ENCODE measurements at places on chromosomes 3 and 15.

DNA sequence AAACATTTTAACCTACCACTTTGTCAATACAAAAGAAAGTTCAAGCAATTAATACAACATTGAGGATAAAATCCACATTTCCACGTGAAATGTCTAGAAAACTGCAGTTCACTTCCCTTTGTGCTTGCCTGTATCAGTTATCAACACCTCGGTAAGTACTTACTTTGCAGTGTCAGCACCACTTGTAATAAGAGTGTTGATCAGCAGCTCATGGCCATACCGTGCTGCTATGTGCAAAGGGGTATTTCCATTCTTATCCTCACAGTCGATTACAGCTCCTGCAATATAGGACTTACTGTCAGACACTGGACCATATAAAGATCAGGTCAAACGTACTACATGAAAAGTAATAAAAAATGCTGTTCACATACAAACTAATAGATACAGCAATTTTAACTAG is 84.4 kb downstream of the ANKRD28 start:
- DNase-seq = no peak

DNA sequence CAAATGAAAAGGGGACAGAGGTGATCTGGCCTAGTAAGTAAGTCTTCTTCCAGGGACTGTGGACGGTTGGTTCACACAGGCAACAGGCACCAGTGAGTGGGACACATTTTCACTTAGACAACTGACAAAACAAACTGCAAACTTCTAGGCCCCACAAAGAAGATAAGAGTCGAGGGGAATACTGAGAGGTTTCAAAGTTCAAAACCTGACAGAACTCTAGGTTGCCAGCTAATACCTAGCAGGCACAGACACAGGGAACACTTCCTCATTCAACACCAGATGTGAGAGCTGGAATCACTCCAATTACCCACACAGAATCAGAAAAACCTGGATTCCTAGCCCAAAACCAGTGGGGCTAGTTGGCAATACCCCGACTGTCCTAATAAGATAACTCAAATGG is 621.7 kb downstream of the ZPLD1 start:
- DNase-seq = no peak

GRCh38 chr15:94164971-94165370 is 66.4 kb upstream of the MCTP2 start:
- no peak for DNase-seq

DNA sequence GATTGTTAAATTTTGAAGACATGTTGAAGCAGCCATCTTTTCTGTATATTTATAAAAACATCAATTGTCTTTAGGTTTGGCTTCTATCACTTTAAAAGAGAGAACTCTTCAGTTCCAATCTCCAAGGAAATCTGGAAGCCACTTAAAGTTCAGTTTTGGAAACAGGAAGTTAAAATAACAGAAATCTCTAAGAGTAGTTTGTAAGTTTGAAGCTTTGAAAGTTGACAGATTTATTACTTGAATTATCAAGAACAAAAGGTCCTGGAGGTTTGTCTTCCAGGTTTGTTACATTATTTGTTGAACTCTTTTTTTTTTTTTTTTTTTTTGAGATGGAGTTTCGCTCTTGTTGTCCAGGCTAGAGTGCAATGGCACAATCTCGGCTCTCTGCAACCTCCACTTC is 30.0 kb downstream of the RNF111 start:
- no peak for DNase-seq

- no peak for DNase-seq
Measured at GRCh38 chr3:4197670-4198069, 105.5 kb upstream of the SETMAR start.

- no peak for DNase-seq
Measured at GRCh38 chr15:25375557-25375956, 63.3 kb downstream of the UBE3A start.

DNA sequence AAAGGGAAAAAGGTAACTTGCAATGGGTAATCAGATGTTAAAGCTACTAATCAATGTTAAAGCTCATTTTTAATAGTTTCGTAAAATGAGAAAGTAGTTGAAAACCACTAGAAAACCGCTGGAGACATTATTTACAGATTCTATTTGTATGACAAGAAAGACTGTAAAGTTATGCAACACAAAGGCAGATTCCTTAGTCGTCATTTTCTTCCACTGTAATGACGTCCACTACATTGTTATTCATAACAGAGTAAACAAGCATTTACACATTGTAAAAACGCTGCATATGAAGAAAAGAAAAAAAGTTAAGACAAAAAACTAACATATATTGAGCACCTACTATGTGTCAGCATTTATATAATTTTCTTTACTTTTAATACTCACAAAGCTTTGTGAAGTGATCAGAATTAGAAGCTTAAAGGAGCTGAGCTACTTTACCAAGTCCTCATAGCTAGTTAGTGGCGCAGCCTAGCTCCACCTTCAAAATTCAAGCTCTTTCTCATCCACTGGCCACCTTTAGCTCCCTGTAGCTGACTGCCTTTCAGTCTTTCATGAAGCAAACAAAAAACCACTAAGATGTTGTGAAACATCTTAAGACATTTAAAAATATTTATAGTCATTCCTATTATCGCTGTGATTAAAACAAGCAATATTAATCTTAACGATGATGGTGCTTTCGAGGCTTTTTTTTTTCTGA is 100.1 kb upstream of the CDIN1 start:
- no peak for DNase-seq

DNA sequence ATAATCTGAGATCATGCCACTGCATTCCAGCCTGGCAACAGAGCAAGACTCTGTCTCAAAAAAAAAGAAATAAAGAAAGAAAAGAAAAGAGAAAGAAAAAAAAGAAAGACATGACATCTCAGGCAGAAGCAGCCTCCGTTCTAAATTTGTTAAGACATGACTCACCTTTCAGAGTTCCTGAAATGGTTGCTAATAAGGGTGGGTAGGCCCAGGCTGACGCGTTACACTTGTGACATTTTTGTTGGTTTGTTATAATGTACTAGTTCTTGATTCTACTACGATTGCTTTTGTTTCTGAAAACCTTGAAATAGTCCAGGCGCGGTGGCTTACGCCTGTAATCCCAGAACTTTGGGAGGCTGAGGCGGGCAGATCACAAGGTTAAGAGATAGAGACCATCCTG is 21.0 kb downstream of the SLC25A20 start:
- DNase-seq = no peak

DNA sequence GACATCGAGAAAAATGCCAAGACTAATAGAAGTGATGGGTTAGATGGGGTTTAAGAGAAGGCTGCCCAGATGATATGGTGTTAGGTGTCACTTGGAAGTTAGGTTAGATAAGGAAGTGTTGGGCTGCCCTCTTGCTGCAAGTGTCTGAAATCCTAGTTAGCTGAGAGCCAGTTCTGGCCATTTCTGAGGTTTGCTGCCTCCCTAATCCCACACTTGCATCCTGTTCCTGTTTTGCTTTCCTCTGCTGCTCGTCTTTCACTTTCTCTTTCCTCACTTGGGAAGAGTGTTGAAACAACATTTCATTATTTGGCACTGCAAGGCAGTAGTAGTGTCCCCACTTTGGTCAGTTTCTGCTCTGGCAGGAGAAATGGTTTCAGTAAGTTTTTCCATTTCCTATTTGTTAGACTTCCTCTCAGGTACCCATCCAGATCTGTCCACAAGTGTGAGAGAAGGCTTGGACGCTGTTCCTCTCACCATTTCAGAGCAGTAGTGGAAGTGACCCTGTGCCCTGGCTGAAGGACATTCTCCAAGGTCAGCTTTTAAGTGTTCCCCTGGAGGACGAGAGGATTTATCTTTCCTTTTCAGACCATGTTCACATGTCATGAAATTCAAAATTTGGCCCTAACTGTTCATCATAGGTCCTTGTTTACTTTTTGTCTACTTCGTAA is 93.3 kb downstream of the ADAMTSL3 start:
- peak; percentile 44 for DNase-seq

- DNase-seq = no peak
Measured at GRCh38 chr3:168973897-168974296, 689.6 kb downstream of the MECOM start.

GRCh38 chr3:20060974-20061685 is 20.9 kb downstream of the KAT2B start:
- DNase-seq = no peak

DNA sequence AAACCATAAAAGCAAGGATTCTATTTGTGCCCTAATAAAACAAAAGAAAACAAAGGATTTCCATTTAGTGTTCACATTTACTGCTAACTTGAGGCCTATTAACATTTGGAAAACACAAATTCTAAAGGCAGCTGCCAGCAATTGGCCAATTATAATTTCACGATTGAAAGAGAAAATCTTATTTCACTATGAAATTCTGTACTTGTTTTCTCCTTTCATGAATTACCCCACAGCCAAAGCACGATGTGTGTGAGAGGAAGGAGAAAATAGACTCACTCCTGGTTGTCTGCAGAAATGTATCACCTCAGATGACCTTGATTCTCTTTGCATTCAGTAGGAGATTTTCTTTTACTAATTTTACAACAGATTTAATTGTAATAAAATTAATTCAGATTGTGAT is 242.8 kb upstream of the GBE1 start:
- no peak for DNase-seq

GRCh38 chr3:50480471-50480870 is 23.0 kb downstream of the CACNA2D2 start:
- DNase-seq = no peak

GRCh38 chr3:13470894-13471574 is 9.1 kb upstream of the HDAC11 start:
- no peak for DNase-seq

DNA sequence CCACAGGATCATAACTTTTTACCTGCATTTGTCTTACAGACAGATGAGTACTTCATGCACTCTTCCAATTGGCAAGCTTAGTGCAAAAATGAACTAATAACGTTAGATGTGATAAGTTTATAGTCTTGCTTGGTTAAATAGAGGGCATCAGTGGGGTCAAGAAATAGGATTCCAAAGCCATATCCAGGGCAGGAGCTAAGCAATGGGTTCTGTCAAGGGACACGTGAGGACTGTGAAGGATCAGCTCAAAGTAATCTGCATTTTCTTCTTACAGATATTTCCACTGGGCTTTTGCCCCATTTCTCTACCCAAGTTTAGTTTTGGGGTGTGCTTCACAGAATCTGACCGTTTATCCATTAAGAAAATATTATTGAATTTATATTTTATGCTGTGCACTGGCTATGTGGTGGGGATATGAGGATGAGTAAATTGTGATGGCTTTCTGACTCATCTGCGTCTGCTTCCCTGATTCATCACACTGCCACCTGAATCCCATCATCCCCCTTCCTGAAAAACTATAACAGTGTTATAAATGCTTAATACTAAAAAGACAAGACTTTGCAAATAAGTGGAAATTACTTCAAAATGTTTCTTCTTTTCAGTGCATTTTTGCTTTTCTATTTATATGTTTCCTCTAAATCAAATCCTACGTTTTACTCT is 17.5 kb downstream of the PPP2R3A start:
- no peak for DNase-seq

GRCh38 chr15:100116416-100117190 is 225.2 kb downstream of the ADAMTS17 start:
- DNase-seq = no peak

- no peak for DNase-seq
Measured at GRCh38 chr3:45333549-45333948, 54.8 kb upstream of the LARS2 start.

Data from kidney epithelial cell (primary cell).